ENCODE measurements at places on chromosomes 7 and 10.

GRCh38 chr7:40306596-40306995, 171.8 kb downstream of the SUGCT start:
- no peak for DNase-seq

DNA sequence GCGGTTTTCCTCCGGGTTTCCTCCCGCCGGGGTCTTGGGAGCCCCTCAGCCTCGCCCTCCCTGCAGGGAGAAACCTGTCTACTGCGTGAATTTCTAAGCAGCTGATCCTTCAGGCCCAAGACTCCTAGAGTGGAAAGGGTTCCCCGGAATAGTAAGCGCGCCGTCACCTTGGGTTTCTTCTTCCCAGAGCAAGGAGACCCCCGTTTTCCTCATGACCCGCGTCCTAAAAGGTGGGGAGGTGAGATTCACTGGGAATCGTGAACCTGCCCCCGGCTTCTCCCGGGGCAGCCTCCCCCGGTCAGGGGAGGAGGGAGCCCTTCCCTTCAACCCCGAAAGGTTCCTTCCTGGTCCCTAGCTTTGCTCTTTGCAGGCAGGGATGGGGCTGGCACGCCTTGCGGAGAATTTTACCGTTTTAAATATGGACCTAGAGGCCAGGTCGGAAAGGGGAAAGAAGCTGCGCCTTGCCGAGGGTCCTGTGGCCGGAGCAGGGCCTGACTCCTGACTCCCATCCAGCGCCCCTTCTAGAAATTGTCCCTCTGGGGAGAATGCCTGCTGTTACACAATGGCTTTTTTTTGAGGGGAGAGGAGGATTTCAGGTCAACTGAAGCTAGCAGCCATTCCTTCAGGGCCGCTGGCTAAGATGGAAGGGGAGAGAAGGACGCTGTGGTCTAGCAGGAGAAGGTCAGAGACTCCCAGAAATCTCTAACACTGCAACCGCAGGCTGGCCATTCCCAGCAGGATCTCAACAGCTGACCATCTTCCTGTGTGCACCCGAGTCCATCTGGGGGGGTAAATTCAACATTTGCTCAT, 11.6 kb upstream of the MNX1 start:
- no peak for DNase-seq

GRCh38 chr10:11587722-11588259, 23.7 kb downstream of the USP6NL start:
- no peak for DNase-seq

- no peak for DNase-seq
Measured at GRCh38 chr7:55120074-55120473, 101.3 kb downstream of the EGFR start.

- no peak for DNase-seq
Measured at GRCh38 chr7:117790731-117791130, 82.5 kb downstream of the CTTNBP2 start.

GRCh38 chr7:70810558-70811139, 321.3 kb upstream of the GALNT17 start:
- DNase-seq, result no peak

DNA sequence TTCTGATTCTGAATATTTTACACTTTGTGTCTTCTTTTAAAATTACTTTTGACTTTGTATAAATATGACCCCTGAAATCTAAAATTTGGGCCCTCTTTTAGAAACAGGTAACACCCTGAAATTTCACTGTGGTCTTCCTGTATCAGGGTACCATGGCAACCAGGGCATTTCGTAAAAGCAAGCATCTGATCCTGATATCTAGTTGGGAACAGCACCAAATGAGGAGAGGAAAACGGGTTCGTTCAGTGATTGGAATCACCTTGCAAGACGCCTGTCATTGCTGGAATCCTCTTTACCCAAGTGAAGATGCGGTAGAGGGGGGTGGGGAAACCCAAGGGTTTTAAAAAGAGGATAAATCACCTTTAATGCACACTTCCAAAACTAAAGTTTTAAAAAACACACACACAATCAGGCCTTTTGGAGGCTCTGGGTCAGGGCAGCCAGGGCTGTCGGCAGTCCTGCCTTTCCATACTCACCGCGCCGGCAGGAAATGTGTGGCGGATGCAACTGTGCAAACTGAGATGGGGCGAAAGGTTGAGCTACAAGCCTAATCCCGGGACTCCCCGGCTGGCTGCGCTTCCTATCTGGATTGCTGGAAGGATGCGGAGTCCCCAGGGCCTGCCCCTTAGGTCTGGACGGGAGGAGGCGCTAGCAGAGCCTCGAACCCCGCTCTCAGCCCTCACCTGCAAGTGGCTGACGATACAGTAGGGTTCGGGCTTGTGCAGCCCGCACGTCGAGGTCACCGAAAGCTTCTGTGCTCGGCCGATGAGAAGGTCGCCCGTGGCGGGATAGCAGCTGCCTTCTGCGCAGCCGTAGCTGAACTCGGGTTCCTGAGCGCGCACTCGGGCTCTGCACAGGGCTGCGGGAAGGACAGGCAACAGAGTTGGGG, 1.8 kb downstream of the LAMB1 start:
- no peak for DNase-seq

DNA sequence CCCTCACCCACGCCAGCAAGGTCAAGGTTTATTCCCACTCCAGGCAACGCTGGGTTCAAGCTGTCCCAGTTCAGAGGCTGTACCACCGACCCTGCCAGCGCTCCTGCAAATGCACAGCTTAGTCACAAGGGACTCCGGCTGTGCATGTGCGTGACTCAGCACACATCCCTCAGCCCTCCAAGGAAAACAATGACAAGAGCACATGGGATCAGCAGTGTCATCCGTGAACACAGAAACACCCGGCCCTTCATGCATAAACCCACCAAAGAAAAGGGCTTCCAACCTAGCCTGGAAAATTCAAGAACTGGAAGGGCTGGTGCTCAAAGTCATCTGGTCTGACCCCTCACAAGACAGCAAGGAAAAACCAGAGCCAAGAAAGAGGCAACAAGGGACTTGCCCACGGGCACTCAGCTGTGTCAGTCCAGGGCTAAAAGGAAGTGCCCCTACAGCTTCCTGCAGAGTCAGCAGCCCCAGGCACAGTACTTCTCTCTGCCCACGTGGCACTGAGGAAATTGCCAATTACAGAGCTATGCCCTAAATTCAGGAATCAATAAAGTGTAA, 106.1 kb downstream of the KCNMA1 start:
- DNase-seq, result no peak

DNA sequence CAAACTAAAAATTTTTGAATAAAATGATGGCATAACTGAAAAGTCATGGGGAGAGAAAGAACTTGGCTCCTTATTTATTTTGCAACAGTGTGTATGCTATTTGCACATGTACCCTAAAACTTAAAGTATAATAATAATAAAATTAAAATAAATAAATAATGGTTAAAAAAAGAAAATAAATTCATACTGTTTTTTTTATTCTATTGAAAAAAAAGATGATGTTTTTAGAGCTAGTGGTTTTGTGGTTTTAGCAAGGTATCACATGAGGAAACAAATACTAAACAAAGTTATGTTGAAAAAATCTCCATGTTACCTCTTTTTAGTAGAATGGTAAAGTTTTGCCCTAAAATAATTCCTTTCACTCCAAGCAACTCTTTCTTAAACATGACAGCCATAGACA, 26.2 kb downstream of the TMEM168 start:
- no peak for DNase-seq

DNA sequence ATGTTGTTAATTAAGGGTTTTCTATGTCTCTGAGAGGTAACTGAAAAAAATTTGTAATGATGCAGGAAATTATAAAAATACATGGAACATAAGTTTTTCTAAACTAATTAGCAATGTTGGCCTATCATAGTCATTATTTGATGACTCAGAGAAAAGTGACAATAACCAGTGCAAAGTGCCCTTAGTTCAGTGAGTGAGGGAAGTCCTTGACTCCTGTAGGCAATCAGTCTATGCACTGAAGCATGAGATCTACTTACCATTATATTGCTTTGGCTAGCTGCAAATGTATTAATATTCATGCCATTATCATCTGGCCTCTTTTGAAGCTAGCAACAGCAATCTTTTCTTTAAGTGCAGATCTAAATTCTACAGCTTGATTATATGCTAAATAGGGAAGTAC, 40.6 kb downstream of the CCDC172 start:
- no peak for DNase-seq

- DNase-seq, result peak; percentile 75
Measured at GRCh38 chr10:102065561-102066398, 631 bp downstream of the HPS6 start.

- DNase-seq, result no peak
Measured at GRCh38 chr7:1809070-1809469, 139.0 kb downstream of the ELFN1 start.

DNA sequence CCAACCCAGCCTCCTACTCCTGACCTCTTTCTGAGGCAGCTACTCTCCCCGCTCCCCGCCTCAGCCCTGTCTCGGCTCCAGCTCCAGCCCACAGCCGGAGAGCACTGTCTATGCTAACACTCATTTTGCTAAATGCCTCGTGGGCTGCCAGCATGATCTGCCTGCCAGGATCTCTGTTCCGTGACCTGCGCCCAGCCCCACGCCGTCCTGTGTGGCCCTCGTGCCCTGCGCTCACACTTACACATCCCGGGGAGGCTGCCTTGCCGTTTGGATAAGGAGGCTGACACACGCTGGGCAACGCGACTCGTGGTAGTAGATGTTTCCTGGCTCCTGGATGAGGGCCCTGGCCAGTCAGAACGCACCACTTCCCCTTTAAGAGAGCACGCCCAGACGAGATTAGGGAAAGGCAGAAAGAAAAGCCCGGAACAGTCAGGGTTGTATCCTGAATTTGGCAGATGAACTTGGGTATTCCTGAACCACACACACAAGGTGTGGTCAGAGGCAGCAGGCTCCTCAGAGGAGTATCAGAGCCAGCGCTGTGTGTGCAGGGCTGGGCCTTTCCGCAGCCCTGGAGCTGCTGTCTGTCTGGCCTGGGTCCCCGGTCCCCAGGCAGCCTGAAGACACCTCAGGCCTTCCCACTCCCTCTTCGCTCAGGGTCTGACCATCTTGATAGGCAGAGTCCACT, 97.7 kb upstream of the EFCAB10 start:
- peak; percentile 67 for DNase-seq

GRCh38 chr10:123103944-123104343, 31.8 kb upstream of the HMX3 start:
- no peak for DNase-seq

DNA sequence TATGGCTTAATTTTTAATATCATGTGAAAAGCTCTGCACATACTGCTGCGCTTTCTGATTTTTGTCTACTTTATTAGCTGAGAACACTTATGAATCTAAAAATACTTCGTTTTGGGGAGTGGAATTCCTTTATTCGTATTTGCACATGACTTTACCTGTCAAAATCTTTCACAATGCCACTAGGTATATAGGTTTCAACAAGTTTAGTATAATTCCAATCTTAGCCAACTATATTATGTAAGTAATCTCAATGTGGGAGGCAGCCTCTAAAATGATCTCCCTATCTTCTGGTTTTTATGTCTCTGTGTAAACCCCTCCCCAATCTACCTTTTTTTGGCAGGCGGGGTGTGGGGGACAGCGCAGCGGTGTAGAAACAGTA, 55.3 kb downstream of the PARD3 start:
- DNase-seq, result no peak

- DNase-seq, result no peak
Measured at GRCh38 chr7:158074896-158075632, 512.6 kb downstream of the PTPRN2 start.

DNA sequence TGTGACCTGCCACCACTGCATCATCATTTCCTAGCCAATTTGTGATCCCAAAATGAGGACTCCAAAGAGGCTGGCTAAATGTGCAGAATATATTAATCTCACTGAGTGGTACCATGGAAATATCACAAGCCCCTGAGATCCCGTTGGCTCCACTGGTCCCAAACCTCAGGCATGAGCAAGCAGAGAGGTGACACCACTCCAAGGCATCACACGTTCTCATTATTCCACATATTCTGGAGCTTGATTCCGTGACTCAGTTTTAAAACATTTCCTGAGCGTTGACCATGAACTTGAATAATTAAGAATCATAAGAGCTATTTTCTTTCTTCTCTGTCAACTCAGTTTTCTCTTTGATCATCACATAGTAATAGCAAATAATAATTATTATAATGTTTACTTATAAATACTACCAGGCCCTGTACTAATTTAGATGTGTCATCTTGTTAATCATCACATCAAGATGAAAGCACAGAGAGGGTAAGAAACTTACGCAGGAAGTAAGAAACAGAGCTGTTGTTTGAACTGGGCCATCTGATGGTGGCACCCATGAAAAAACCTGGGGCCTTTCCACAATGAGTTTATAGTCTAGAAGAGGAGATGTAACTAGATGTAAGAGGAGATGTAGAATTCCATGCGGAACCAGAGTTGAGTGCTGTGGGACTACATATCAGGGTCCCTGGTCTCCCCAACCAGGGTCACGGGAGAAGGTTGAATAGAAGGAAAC, 3.5 kb downstream of the APBB1IP start:
- no peak for DNase-seq

- DNase-seq, result no peak
Measured at GRCh38 chr10:20962165-20962564, 65.1 kb upstream of the NEBL start.

DNA sequence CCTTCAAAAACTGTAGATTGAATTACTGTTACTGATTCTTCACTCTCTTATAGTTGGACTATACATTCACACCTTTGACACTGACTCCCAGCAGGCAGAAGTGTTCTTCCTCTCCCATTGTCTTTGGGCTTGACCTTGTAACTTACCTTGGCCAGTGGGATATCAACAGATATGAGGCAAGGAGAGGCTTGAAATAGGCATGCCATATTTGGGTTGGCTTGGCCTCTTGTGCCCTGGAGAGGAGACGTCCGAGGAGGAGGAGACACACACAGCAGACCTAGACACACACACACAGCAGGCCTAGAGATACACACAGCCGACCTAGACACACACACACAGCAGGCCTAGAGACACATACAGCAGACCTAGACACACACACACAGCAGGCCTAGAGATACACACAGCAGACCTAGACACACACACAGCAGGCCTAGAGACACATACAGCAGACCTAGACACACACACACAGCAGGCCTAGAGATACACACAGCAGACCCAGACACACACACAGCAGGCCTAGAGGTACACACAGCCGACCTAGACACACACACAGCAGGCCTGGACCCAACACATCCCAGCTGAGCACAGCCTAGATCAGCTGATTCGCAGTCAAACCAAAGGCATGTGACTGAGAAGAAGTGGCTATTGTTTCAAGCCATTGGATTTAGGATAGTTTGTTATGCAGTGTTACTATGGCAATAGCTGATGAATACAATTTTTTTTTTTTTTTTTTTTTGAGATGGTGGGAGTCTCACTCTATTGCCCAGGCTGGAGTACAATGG, 12.5 kb upstream of the GNA12 start:
- no peak for DNase-seq

DNA sequence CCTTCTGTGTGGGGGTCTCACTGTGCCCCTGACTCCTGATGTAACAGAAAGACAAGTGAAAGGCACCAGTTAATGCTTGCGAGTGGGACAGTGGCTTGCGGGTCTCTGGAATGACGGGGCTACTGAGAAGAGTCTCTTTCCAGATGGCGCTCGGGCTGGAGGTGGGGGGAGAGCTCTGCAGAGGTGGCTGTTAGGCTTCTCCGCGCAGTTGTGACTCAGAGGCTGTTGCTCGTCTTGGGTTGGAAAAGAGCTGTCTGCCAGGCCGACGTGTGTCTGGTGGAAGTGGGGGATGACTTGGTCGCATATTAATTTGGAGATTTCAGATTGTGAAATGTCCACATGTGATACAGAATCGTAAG, 27.9 kb upstream of the SH2B2 start:
- DNase-seq, result no peak
